ENCODE measurements at places on chromosomes 11 and 22.

- DNase-seq = no peak
Observed at GRCh38 chr11:100978939-100979338, 150.7 kb downstream of the PGR start.

- DNase-seq = no peak
Observed at GRCh38 chr22:38219632-38220031, 17.8 kb downstream of the MAFF start.

- no peak for DNase-seq
Observed at GRCh38 chr11:2527621-2528291, 82.9 kb downstream of the KCNQ1 start.

GRCh38 chr22:38171927-38172831, 9.5 kb downstream of the PLA2G6 start:
- no peak for DNase-seq

DNA sequence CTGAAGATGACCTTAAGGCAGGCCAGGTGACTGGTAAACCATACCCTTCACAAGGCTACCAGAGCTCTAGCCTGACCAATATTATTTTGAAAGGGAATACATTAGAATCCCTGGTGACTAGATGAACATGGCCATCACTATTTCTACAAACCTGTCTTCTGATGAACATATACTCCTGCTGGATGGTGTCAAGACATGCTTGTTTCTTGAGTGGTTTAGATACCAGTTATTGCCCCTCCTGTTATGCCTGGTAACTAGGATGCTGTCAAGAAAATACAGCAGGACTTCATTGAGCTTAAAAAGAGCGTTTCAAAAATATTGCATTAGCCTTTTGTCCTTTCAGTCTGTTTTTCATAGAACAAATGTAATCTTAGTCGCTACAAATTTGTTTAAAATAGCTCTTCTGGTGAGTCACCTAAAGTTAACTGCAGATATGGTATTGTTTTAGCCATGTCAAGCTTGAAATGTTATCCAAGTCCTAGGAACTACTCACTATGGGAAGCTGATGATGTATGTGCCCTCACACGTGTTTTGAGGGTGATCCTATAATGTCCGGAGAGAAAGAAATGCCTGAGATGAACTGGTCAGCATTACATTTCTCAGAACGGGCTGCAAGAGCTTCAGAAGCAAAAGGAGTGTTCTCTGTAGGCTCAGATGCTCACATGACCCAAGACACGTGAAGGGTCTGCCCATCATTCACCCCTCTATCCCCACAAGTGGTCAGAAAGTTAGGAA, 20.6 kb downstream of the ADM start:
- DNase-seq = no peak

GRCh38 chr11:9396752-9397151, 12.3 kb downstream of the IPO7 start:
- no peak for DNase-seq

- no peak for DNase-seq
Observed at GRCh38 chr22:23121424-23121823, 20.4 kb downstream of the RSPH14 start.

- no peak for DNase-seq
Observed at GRCh38 chr11:2778630-2779498, 79.1 kb upstream of the KCNQ1OT1 start.

DNA sequence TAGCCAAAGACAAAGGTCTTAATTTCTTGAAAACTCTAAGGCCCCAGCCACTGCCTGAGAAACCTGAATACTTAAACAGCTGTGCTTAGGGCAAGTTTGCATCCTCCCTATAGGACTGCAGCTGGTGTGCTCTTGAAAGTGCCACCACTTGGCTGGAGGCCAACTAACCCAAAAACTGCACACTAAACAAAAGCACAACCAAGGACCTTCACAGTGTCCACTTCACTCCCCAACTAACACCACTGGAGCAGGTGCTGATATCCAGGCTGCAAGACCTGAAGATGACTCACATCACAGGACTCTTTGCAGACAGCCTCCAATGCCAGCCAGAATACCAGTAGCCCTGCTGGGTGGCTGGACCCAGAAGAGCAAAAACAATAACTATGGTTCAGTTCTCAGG, 357.7 kb upstream of the ARHGAP42 start:
- no peak for DNase-seq

GRCh38 chr22:23080613-23081290, 10.4 kb downstream of the GNAZ start:
- DNase-seq = no peak

GRCh38 chr22:42996646-42997365, 18.1 kb downstream of the PACSIN2 start:
- DNase-seq = no peak

DNA sequence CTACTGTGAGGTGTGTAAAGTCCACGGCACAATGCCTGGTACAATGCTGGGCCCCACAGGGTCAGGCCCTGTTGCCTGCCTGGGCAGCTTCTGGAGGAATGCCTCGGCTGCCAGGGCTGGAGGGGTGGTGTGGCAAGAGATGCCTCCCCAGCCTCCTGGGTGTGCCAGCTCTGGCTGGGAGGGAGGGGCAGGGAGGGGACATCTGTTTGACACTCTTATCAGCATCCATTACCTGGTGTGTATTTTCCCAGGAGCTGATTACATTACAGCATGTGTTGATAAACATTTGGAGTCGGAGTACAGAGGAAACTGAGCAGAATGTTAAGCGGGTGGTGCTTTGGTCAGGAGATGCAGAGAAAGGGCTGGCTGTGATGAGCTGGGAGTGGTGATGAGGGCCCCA, 11.0 kb upstream of the NECTIN1 start:
- no peak for DNase-seq

DNA sequence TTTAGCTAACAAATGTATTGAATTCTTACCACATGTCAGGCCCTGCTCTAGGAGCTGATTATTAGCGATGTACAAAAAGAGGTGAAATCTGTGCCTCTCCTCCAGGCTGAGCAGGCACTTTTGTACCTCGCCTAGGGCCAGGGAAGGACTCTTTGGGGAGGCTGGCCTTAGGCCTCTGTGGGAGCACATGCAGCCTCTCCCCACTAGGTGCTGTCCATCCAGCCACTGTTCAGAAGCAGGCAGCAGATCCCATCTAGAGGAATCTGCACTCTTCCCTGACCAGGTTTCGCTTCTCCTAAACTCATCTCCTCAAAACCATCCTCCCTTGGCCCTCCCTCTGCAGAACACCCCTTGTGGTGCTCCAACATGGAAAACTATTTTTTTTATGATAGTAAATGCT, 51.9 kb upstream of the WT1 start:
- DNase-seq = no peak

GRCh38 chr11:119300198-119300964, 16.5 kb downstream of the MCAM start:
- no peak for DNase-seq

DNA sequence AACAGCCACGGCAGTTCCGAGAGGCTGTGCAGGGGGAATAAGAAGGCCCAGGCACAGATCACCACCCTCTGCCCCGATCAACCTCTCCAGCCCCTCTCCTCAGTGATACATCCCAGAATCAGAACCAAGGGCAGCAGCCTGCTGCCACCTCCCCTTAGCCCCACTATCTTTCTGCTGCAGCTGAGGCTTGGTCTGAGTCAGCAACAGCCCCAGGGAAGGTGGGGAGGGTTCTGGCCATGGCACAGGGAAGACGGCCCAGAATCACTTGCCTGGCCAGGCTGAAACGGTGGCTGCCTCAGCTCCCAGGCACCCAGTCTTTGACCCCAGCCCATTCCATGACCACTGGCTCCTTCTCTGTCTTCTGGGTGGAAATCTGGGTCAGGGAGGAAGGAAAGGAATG, 2.3 kb downstream of the CHID1 start:
- DNase-seq = no peak

- DNase-seq = no peak
Observed at GRCh38 chr11:68669301-68670090, 14.8 kb upstream of the GAL start.

- DNase-seq = no peak
Observed at GRCh38 chr11:28106353-28107043, 1.5 kb downstream of the KIF18A start.

GRCh38 chr11:61157743-61158142, 3.5 kb downstream of the VPS37C start:
- DNase-seq = no peak

GRCh38 chr11:27693398-27693797, 6.9 kb downstream of the BDNF start:
- DNase-seq = no peak

- no peak for DNase-seq
Observed at GRCh38 chr11:1718326-1718725, 21.3 kb downstream of the KRTAP5-6 start.

DNA sequence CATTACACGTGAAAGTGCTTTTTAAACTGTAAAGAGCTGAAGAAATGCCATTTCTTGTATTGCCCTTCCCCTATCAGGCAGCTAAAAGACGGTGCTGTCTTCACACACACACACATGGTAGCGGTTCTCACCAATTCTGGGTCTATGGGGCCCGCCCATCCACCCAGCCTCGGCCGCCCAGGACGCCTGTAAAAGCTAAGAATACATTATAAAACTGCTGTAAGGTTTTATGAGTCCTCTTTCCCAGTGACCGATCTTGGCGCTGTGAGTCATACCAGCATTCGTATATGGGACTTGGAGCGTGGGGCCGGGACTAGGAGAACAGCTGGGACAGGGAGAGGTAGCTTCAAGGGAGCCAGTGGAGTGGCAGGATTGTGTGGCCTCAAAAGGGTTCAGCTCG, 149.7 kb upstream of the CADM1 start:
- DNase-seq = no peak

DNA sequence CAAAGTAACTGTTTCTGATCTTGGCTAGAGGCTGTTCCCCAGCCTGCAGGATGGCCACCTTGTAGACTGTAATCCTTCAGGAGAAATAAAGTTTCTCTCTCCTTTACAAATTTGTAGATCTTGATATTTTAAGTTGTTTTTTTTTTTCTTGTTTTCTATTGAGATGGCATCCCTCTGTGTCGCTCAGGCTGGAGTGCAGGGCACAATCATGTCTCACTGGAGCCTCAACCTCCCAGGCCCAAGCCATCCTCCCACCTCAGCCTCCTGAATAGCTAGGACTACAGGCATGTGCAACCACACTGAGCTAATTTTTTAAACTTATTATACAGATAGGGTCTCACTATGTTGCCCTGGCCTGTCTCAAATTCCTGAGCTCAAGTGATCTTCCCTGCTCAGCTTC, 389.8 kb upstream of the LRRC4C start:
- no peak for DNase-seq

DNA sequence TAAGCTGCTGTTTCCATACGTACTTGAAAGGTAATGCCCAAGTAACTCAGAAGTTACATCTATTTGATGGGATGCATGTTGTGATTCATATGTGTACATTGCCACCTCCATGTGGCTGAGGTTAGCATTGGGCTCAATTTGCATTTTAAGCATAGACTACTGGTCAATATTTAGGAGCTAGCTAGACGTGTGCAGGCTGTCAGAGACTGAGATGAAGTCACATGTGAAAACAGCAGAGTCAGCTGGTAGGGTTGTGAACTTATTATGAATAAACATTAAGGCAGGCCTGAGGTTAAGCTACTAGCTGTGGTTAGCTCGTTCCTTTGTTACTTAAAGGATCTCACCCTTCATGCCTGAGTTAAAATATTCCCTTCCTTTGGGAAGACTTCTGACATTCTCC, 114.5 kb upstream of the MTNR1B start:
- DNase-seq = no peak

All from NCI-H510A (cell line).